ENCODE measurements at places on chromosomes 12 and 14.
A peak's percentile ranks its signal among the peaks of the same experiment; 100 is the strongest.

DNA sequence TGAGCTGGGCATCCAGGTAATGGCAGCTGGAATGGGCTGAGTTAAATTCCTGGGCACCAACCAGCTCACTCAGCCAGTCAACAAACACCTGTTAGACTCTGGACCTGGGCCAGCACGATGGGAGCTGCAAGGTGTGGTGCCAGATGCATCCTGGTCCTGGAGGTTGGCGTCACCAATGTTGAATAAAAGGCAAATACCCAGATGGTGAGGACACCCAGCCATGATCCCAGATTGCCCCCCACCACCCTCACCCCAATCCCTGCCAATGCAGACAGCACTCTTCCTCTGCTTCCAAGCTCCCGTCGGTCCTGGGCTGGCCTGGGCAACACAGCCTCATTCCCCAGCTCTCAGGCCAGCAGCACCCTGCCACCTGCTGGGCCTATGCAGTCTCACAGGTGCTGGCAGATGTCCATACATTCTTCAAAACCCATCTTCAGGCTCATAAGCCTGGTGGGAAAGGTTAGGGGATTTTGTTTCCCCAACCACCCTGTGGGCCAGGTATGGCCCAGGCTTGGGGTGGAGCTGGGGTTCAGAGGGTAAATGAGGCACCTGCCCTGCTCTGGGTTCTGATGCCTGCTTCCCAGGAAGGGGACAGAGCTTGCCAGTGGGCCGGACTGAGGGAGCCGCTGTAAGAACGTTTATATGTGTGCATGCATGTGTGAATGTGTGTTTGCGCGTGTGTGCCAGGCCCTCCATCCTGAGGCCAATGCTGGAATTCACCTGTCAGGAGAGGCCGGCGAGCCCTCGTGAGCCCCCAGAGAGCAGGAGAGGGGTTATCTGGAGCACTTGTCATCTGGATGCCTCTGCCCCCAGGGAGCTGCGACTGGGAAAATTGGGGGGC lies 58.0 kb downstream of the LGMN start:
- DNase-seq, result no peak

GRCh38 chr14:84128050-84128449 lies 1401.9 kb upstream of the FLRT2 start:
- no peak for DNase-seq

GRCh38 chr12:52063981-52064649 lies 5.7 kb upstream of the ATG101 start:
- peak; percentile 49 for DNase-seq

DNA sequence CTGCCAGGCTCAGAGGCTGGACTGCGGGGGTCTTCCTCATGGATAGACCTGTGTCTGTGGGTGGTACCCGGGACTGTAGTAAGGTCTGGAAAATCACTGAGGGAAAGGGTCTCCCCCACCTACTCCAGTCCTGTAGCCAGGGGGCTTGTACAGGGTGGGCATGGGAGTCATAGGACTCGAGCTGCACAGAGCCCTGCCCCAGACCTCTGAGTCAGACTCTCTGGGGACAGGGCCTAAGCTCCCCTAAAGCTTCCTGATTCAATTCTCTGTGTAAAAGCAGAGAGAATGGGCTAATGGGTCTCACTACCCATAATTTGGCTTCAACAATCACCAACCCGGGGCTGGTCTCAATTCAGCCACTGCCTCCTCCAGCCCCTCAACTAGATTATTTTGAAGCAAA lies 27.0 kb downstream of the LRTM2 start:
- no peak for DNase-seq

- DNase-seq, result no peak
These were observed 19.3 kb upstream of the TMEM233 start for GRCh38 chr12:119574255-119574654.

- no peak for DNase-seq
These were observed 104.6 kb downstream of the GALC start for GRCh38 chr14:87888136-87888999.

DNA sequence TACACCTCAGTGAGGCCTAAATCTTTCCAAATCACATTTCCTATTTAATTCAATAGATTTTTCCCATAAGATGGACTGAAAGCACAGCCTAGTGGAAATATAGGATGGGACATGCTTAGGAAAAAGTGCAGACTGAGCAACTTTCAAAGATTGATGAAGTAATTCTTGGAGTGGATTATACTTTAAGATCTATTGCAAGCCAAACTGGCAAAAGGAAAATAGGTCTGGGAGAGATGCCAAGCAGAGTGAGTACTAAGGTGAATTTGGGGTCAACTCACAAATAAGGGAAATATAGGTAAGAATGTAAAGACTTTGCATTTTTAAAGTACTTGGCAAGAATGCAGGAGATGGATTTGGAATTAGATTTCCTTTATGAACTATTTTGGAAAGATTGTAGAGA lies 170.2 kb upstream of the FOXG1 start:
- DNase-seq, result no peak

GRCh38 chr12:52369211-52369610 lies 1.9 kb upstream of the KRT85 start:
- no peak for DNase-seq

DNA sequence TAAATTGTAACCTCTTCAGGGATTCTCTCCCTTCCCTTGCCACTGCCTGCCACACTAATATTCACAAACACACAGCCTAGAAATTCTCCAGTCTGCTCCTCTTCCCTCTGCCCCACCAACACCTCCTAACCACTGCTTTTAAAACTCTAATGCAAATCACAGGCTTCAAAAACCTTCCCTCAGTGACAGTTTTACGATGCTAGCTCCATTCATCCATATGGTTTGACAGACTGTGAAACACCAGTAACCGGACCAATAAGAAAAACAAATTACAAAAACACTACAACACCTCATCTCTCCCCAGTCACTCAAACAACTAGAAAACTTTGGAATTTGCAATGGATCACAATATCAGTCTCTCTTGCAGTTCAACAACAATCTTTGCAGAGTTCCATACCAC lies 5.7 kb downstream of the DPF3 start:
- no peak for DNase-seq

GRCh38 chr12:47249082-47249481 lies 169.3 kb upstream of the AMIGO2 start:
- no peak for DNase-seq

- no peak for DNase-seq
These were observed 245.8 kb upstream of the RMST start for GRCh38 chr12:97216848-97217247.

GRCh38 chr12:82818271-82819035 lies 131.7 kb downstream of the TMTC2 start:
- DNase-seq, result no peak

- DNase-seq, result no peak
These were observed 735 bp downstream of the RNASE6 start for GRCh38 chr14:20781803-20782202.

- no peak for DNase-seq
These were observed 14.0 kb upstream of the MFAP5 start for GRCh38 chr12:8676651-8677050.

DNA sequence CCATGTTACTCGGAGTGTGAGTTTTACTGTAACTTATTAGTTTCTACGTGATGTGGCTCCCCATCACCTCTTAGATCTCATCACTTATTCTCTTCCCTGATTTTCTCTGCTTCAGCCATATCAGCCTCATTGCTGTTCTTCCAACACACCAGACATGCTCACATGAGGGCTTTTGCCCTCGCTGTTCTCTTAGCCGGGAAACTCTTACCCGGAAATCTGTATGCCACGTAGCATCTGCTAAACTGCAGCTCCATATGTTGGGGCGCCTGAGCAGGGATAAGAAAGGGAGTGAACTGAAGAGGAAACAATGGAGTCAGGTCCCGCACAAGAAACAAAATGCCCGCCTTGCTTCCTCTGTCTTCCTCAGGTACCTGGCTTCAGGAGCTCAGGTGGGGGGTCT lies 16.6 kb downstream of the SMUG1 start:
- no peak for DNase-seq

GRCh38 chr12:50676756-50677155 lies 87.1 kb upstream of the ATF1 start:
- DNase-seq, result no peak

DNA sequence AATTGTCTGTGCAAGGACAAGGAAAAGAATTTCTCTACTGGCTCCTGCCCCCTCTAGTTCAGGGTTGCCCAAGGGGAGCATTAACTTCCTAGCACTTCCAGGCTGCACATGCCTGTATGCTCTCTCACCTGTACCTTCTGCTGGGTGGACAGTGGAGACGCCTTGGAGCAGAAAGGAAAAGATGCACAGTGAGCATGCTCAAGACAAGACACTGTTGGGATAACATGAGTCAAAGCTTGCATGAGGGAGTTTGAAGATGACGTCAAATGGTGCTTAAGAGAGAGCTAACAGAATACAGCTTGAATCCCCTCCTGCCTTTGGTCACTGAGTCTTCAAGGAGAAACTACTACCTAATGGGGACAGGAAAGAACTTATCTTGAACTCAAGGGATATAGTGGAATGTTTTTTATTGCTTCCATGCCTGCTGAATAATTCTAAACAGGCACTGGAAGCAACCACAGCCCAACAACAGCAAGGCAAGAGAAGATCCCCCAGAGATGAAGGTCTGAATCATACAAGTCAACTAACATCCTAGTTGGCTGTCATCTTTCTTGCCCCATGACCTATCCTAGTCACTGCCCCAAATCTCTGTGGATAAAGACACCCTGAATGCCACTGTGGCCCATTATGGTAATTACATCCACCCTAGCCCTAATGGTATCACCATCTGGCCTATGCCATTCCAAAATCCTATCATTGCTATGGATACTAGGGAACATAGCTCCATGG lies 23.5 kb downstream of the RPS6KA5 start:
- no peak for DNase-seq

DNA sequence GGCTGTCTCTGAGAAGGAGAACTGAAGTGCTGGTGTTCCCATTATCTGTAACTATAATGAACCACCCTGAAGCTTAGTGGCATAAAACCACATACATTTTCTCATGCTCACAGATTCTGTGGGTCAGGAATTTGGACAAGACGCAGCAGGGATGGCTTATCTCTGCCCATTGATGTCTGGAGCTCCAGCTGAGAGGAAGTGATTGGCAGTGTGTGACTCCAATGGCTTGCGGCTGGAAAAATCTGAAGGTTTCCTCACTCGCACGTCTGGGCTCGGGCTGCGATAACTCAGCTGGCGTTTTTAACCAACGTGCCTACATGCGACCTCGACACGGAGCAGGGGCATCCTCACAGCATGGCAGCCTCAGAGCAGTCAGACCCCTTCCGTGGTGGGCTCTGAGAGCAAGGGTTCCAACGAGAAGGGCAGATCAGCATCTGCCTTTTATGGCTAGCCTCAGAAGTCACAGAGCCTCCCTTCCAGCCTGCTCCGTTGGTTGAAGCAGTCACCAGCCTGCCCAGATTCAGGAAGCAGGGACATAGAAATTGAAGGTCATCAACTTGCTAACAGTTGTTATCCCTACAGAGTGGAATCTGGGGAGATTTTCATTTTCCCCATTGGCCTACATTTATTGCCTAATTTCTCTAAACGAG lies 143.3 kb upstream of the BCL2L14 start:
- no peak for DNase-seq

GRCh38 chr14:72616294-72616693 lies 277.6 kb downstream of the DPF3 start:
- DNase-seq, result no peak

GRCh38 chr14:68667313-68667791 lies 125.5 kb downstream of the ZFP36L1 start:
- DNase-seq, result no peak

GRCh38 chr12:124964251-124964650 lies 24.7 kb downstream of the DHX37 start:
- DNase-seq, result no peak

DNA sequence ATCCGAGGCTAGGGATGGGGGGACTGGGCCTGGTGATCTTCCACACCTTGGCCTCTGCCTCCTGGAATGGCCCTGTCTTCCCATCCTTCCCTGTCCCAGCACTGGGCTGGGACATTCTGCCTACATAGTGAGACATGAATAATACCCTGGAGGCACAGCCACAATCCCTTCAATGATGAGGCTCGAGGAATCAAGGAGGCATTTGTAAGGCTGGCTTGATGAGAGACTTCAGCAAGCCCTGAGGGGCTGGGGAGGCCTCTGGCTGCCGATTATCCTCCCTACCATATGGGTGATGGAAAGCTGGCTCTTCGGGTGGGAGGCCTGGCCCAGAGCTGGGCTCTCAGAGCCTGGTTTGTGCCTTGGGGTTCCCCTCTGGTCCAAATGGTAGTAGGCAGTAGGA lies 92.5 kb downstream of the CALM1 start:
- DNase-seq, result no peak

DNA sequence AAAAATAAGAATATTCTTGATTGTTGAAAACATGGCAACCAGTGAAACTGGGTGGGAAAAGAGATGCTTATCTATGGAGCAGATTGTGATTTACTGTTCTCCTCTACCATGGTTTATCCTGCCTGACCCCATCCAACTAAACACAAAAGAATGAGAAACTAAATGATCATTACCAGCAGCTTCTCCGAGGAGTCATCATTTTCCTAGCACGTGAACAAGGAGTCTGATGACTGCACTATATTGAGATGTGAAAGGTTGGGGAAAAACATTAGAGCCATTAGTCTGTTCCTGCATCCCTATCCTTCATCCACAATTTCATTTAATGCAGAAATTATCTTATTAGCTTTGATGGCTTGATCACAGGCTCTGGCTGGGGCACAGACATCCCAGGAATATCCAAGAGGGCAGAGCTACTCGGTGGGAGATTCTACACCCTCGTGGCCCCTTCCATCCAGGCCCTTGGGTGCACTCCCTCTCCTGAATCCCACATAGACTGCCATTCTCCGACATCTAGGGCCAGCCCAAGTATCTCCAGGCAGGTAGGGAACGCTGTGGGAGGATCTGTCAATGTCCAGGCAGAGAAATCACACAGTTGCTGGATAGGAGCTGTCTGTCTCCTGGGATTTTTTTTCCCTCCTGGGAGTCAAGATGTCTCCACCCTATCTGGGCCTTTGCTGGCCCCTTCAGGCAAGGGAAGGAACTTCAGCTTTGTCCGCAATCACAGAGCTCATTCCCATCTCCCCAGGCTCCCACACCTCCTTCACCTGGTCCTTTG lies 43.3 kb upstream of the DHRS4 start:
- DNase-seq, result no peak

- no peak for DNase-seq
These were observed 5.9 kb downstream of the DHRS2 start for GRCh38 chr14:23641915-23642588.
